Cerebellum (tissue), 4 donors: ENCODE measurements at places on chromosomes 2 and 18. TPM values are rescaled to one million over a fixed set of nuclear protein-coding genes. Genes with fewer than 3 reads are reported as not detected.

DNA sequence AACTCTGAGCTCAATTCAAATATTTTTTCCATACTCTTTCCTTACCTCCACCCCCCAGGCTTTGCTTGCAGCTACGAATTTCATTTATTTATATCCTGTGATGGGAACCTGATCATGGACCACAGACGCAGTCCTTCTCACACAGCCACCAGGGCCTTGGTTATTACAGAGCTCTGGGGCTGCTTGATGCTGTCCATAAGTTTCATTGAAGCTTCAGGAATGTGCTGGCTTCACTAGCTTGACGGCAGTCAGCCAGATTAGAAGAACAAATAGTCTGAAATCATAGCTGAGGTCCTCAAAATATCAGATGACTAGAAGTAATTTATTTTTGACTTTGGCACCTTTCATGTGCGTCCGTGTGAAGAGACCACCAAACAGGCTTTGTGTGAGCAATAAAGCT is 104.9 kb downstream of the VWA3B start:
- DNase-seq, result no peak

- peak; percentile 57 for DNase-seq
Measured at GRCh38 chr2:234496055-234496834, 636 bp downstream of the ARL4C start.

- DNase-seq, result no peak
Measured at GRCh38 chr18:35753306-35753910, 171.9 kb downstream of the GALNT1 start.

GRCh38 chr2:165635532-165635931 is 158.5 kb downstream of the GALNT3 start:
- no peak for DNase-seq

- no peak for DNase-seq
Measured at GRCh38 chr2:60520151-60520876, 33.1 kb downstream of the BCL11A start.

DNA sequence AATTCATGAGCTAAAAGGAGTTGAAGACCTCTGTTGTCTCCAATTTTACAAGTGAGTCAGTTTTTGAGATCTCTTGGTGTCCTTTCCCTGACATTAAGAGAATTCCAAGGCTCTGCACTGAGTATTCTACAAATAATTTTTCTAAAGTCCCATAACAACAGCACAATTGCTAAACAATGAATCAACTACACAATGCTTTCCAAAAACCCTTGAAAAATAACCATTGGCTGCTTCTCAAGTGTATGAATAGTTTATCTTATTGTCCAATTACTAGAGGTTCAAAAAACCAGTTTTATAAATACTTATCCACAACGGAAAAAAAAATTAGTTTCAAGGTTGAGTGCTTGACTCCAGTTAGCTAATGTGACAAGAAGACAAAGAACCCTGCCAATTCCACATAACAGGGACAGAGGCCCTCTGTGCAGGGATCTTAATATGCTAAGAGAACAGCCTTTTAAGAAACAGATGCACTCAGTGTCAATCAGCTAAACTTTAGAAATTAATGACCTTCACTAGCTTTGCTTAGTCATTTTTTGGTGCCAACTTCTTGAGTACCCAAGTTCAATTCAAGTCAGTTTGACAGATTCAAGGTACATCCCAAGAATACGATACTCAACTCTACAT is 266.6 kb upstream of the CYP26B1 start:
- DNase-seq, result no peak

ABCG8 gene
- total RNA-seq, result 0.27 TPM

- no peak for DNase-seq
Measured at GRCh38 chr18:37691162-37691561, 125.6 kb upstream of the CELF4 start.

GRCh38 chr18:6435731-6436130 is 21.0 kb upstream of the L3MBTL4 start:
- DNase-seq, result no peak

- DNase-seq, result no peak
Measured at GRCh38 chr2:165560377-165560988, 91.0 kb downstream of the CSRNP3 start.

- no peak for DNase-seq
Measured at GRCh38 chr2:234751275-234751973, 200.4 kb upstream of the SH3BP4 start.

DNA sequence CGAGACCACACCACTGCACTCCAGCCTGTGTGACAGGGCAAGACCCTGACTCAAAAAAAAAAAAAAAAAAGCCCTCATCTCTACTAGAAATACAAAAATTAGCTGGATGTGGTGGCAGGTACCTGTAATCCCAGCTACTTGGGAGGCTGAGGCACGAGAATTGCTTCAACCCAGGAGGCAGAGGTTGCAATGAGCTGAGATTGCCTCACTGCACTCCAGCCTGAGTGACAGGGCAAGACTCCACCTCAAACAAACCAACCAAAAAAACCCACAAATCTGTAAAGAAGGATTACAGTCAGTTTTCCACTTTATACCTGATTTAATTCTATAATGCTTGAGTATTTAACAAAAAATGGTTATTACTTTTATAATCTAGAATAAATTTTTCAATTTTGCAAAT is 9.7 kb downstream of the DARS1 start:
- no peak for DNase-seq

DNA sequence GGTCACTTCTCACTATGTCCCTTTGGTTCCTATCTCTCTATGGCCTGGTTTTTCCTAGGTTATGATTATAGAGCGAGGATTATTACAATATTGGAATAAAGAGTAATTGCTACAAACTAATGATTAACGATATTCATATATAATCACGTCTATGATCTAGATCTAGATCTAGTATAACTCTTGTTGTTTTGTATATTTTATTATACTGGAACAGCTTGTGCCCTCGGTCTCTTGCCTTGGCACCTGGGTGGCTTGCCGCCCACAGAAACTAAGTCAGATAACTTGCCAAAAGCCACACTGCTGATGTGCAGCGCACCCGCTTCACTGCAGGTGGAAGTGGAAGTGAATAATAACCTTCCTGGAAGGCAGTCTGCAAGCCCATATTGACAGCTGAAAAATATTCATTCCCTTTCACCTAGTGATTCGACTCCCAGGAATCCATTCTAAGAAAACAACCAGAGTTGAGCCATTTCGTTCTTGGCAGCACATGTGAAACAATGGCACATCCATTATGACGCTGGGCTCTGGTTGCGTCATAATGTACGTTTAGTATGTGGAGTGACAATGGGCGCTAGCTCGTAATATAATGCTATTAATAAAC is 725 bp upstream of the ANKRD53 start:
- no peak for DNase-seq

GRCh38 chr2:233204286-233204936 is 47.1 kb upstream of the ATG16L1 start:
- no peak for DNase-seq

GRCh38 chr2:79235135-79235534 is 75.6 kb upstream of the REG3A start:
- no peak for DNase-seq

- DNase-seq, result no peak
Measured at GRCh38 chr18:12998332-12999060, 7.3 kb downstream of the CEP192 start.

- DNase-seq, result no peak
Measured at GRCh38 chr2:237483018-237483731, 3.9 kb upstream of the MLPH start.

GRCh38 chr2:78876316-78876688 is 149.2 kb upstream of the REG3G start:
- no peak for DNase-seq

DNA sequence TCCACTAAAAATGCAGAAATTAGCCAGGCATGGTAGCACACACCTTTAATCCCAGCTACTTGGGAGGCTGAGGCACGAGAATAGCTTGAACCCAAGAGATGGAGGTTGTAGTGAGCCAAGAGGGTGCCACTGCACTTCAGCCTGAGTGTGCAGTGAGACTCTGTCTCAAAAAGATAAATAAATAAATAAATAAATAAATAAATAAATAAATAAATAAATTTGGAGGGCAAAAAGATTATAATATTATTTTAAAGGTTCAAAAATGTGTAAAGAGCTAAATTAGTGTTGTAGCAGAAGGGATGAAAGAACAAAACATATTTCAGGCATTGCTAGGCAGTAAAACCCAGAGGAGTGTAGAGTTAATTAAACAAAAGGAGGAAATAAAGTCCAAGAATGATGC is 1136.4 kb upstream of the CDH2 start:
- DNase-seq, result no peak

EFR3B gene
- total RNA-seq, result 31.9 TPM

ONECUT2 gene
- 9.9 TPM for total RNA-seq

GRCh38 chr2:3129867-3130266 is 247.8 kb downstream of the EIPR1 start:
- no peak for DNase-seq

DNA sequence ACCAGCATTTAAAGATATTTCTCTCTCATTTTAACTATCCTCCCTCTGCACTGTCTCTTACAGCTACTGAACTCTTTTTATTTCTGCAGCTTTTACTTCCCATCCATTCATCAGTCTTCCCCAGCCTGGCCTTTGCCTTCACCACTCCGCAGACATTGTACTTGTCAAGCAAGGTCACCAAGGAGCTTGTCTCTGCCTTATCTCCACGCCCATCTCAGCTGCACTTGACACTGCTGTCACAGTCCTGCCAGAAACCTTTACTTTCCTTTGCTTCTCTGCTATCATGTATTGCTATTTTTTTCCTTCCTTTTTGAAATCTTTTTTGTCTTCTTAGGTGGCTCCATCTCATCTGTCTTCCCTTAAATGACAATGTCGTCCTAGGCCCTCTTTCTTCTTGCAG is 147.0 kb downstream of the VWC2L start:
- no peak for DNase-seq

- no peak for DNase-seq
Measured at GRCh38 chr2:190342611-190343010, 778 bp upstream of the INPP1 start.

POLR1A gene
- 16.6 TPM for total RNA-seq

DNA sequence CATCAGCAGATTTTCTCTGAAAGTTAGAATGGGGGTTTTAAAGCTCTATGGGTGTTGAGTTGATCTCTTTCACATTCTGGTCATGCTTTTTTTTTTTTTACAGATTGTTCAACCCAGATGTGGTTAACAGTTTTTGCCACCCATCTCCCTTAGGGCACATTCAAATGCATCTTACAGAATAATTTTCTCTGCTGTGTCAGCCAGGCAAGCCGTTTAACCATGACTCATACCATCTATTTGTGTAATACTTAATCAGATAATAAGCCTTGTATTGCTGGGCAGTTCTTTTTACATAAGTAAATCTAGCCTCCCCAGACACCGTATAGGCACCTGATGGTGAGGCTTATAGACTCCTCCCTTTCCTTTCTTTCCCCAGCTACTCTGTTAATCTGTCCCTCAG is 62.0 kb downstream of the TGIF1 start:
- no peak for DNase-seq

- DNase-seq, result no peak
Measured at GRCh38 chr2:99980176-99980575, 162.2 kb downstream of the AFF3 start.

DNA sequence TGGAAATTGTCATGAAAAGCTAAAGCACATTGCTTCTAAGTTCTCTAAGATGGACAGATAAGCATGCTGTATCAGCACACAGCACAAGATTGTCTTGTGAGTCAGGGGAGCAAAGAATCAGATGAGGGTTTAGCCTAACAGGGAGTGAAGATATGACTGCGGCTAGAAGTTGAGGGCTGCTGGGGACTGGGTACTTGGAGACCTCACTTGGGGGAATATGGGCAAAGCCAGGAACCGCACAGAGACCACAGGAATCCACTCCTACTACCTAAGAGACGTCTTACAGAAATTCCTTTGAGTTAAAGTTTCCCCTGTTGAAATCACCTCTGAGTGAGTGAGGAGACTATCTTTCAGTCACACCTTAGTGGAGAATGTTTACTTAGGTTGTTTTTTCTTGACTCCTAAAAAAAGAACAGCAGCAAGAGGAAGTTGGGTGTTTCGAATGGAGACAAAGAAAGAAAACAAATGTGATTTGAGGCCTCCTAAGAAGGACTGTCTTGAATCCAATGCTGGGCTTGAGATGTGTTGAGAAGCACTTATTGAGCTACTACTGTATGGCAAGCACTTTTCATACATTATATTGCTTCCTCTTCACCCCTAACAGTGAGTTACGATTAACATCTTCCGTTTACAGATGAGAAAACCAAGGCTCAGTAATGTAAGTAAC is 100.7 kb downstream of the ANKRD44 start:
- DNase-seq, result no peak

WDR75 gene
- 79.7 TPM for total RNA-seq

KYNU gene
- total RNA-seq, result 0.27 TPM

DNA sequence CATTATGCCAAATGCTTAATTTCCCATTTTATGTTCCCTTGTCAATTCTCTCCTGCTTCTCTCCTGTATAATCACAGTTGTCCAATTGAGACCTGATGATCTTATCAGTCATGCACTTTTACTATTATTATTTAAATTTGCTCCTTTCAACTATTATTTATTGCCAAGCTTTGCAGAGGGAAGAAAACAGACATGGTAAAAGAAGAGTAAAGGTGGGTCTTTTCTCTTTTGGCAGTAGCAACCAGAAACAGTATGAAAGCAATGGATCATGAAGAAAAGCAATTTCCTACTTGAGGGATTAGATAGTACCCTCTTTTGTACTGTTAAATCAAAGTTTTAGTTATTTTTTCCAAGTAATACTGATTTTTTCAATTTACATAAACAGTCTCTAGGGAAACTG is 667.4 kb downstream of the NRXN1 start:
- no peak for DNase-seq

- no peak for DNase-seq
Measured at GRCh38 chr2:8849327-8849726, 11.9 kb upstream of the KIDINS220 start.

NETO1 gene
- total RNA-seq, result 57.7 TPM

C2orf72 gene
- 16.1 TPM for total RNA-seq

UGT1A9 gene
- not detected for total RNA-seq

DNA sequence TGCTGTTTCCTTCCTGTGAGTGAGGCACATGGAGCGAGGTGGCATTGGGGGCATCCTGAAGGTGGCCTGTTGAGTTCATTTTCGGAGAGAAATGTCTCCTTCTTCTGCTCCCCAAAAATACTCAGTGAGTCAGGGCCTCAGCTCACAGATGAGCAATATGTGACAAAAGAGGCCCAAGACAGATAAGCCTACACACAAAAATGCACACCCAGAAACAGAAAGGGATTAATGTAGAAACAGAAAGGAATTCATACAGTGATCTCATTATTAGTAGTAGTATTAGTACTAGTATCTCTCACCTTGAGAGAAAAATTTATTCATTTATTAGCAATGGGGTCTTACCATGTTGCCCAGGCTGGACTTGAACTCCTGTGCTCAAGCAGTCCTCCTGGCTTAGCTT is 5.1 kb downstream of the GPR75 start:
- no peak for DNase-seq

CD8A gene
- 1.5 TPM for total RNA-seq

DNA sequence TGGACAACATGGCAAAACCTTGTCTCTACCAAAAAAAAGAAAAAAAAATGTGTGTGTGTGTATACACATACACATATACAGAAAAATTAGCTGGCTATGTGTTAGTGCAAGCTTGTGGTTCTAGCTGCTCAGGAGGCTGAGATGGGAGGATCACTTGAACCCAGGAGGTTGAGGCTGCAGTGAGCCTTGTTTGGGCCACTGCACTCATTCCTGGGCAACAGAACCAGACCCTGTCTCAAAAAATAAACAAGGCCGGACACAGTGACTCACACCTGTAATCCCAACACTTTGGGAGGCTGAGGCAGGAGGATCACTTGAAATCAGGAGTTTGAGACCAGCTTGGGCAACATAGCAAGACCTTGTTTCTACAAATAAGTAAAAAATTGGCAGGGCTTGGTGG is 2.1 kb downstream of the COQ10B start:
- no peak for DNase-seq

GRCh38 chr18:50849419-50849821 is 29.5 kb upstream of the ME2 start:
- DNase-seq, result no peak

- DNase-seq, result no peak
Measured at GRCh38 chr2:50125246-50125645, 906.7 kb downstream of the NRXN1 start.

RAB6C gene
- 1.2 TPM for total RNA-seq
